ENCODE measurements at places on chromosomes 11 and 22. TPM values are rescaled to one million over a fixed set of nuclear protein-coding genes. Genes with fewer than 3 reads are reported as not detected.

Gene MOV10L1
- total RNA-seq, result not detected

Gene LARGE2
- total RNA-seq, result 3.2 TPM

Gene MS4A3
- total RNA-seq, result not detected

Gene SMIM35
- 0.63 TPM for total RNA-seq

DNA sequence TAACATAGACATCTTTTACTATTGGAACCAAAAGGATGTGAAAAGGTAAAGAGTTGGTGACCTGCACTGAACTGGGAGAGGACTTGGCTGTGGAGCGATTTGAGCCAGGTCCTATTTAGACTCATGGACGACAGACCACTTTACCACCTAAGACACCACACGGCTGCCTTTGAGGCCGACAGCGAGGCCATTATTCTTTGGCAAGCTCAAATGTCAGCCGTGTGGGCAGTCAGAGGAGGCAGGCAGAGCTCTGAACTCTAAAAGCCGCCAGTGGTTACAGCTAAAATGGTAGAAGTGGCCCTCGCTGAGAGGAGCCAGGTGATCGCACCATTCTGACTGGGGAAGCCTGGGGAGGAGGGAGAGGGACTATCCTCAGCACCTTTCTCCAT is 50.5 kb downstream of the SCUBE1 start:
- no peaks in the 10 kb centered on the region for H3K4me1 ChIP-seq
- no peak for DNase-seq
- no peak overlapping the region for H3K4me3 ChIP-seq
- no peaks in the 10 kb centered on the region for H3K27me3 ChIP-seq

GRCh38 chr11:1502168-1502953 is 15.8 kb upstream of the MOB2 start:
- no peaks in the 10 kb centered on the region for H3K4me1 ChIP-seq
- no peak overlapping the region for H3K4me3 ChIP-seq
- H3K27ac ChIP-seq, result no peak overlapping the region

DNA sequence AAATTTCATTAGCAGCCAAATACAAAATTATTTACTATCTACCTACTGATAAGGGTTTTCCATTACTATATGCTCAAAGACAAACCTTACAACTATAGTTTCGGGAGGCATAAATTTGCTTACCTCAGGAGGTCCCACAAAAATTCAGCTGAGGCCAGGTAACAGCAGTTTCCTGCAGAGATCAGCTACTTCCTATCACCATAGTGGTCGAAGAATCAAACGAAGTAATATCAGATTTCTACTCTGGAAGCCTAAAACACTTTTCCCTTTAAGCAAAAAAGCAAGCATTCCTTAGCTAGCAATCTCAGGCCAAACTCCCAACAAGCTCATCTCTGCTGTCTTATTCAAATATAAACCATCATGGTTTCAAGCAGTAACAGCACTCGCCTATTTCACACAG is 3.1 kb downstream of the NAP1L4 start:
- peak overlapping the region; percentile 85 for H3K4me3 ChIP-seq
- H3K4me1 ChIP-seq, result peaks cover 50% of the 10 kb centered on the region
- DNase-seq, result no peak
- H3K27ac ChIP-seq, result peak overlapping the region; percentile 43
- no peaks in the 10 kb centered on the region for H3K36me3 ChIP-seq

DNA sequence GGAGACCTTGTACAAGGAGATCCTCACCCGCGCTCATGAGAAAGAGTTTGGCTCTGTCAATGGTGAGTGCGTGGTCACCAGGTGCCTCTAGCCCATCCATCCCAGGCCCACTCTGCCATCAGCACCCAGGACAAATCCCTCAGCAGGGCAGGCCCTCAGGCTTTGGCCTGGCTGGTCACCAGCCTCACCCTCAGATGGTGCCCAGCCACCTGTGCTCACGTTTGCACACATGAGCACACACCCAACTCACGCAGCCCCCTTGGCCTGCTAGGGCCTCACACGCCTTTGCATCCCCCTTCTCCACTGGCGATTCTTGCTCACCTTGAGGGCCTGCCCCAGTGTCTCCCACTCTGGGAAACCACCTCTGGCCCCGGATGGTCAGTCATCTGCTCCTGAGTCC is 4.1 kb upstream of the RAB1B start:
- peaks cover 13% of the 10 kb centered on the region for H3K36me3 ChIP-seq
- no peak overlapping the region for H3K4me3 ChIP-seq
- H3K27ac ChIP-seq, result no peak overlapping the region

GRCh38 chr11:19499026-19499669 is 213.5 kb upstream of the NAV2 start:
- no peaks in the 10 kb centered on the region for H3K36me3 ChIP-seq
- H3K4me3 ChIP-seq, result no peak overlapping the region
- H3K27ac ChIP-seq, result no peak overlapping the region
- no peaks in the 10 kb centered on the region for H3K27me3 ChIP-seq
- H3K4me1 ChIP-seq, result no peaks in the 10 kb centered on the region
- no peak for DNase-seq

DNA sequence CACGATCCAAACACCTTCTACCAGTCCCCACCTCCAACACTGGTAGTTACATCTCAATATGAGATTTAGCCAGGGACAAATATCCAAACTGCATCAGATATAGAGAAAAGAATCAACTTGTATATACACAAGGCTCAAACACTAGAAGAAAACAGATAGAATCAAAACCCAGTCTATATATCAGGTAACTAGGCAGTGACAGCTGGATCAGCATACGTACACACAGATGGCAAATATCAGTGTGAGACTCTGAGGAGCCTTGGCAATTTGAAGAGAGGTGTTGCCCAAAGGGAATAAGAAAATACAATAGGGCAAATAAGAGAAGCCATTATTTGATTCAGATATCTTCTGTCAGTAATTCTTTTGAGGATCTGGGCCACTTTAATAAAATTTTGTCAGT is 951.3 kb upstream of the CHORDC1 start:
- H3K27me3 ChIP-seq, result no peaks in the 10 kb centered on the region
- H3K4me3 ChIP-seq, result no peak overlapping the region
- no peaks in the 10 kb centered on the region for H3K36me3 ChIP-seq
- DNase-seq, result no peak
- H3K27ac ChIP-seq, result no peak overlapping the region
- no peaks in the 10 kb centered on the region for H3K4me1 ChIP-seq

GRCh38 chr11:77202941-77203900 is 75.2 kb downstream of the MYO7A start:
- H3K4me1 ChIP-seq, result no peaks in the 10 kb centered on the region
- DNase-seq, result no peak
- no peak overlapping the region for H3K4me3 ChIP-seq

DNA sequence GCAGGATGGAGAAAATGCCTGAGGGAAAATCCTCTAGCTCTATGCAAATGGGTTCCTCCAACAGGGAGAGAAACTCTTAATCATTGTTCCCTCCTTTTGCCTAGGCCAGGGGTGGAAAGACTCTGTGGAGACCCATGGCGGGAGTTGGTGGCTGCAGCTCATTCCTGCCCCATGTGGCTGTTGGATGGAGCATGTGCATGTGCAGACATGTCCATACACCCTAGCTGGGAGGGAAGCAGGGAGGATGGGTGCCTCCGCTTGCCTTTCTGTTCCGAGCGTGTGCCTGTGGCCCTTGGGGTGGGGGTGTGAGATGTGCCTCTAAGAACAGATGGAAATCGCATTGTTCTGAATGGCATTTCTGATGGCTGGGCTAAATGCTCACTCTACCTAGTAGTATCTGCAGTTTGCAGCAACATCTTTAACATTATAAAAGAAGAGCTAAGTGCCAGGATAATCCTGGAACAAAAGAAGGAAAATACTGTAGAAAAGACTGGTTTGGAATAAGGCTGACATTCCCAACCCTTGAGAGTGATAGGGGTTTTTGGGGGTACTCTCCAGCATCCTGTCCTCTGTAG is 31.7 kb downstream of the METTL15 start:
- no peak overlapping the region for H3K4me3 ChIP-seq
- no peaks in the 10 kb centered on the region for H3K36me3 ChIP-seq
- no peak overlapping the region for H3K27ac ChIP-seq
- no peaks in the 10 kb centered on the region for H3K27me3 ChIP-seq

GRCh38 chr22:29155966-29156365 is 49.7 kb upstream of the EMID1 start:
- no peaks in the 10 kb centered on the region for H3K36me3 ChIP-seq
- H3K27ac ChIP-seq, result no peak overlapping the region
- no peak overlapping the region for H3K4me3 ChIP-seq
- H3K4me1 ChIP-seq, result peaks cover 8% of the 10 kb centered on the region
- H3K27me3 ChIP-seq, result no peaks in the 10 kb centered on the region
- DNase-seq, result no peak

DNA sequence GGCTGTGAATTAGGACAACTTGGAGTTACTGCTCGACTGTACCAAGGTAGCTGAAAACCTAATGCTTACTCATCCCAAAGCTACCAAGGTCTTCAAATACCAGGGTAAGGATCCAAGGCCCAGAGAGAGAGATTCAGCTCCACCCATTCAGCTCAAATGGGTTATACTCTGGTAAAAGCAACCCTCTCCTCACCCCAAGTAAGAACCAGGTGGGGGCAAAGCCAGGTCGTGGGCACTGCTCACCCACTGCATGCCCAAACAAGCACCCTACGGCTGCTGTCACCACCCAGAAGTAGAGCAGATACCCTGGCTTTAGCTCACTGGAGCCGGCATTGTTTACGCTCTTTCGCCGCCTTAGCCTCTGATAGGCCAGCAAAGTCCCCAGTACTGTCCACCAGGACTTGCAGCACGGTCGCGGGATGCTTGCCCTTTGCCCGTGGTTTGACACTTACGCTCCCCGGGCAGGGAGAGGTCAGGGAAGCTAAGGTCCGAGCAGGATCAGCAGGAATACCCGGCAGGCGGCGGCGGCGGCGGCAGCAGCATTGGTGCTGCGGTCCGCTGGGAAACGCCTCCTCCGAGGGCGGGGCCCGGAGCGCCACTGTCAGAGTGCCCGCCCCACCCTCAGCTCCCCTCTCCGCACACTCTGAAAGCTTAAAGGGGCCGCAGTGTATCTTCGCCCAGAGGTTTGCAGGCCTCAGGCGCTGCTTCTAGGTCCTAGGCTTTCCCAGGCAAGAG is 19.6 kb downstream of the CKAP5 start:
- peak; percentile 70 for DNase-seq
- H3K4me3 ChIP-seq, result peak overlapping the region; percentile 67
- H3K27ac ChIP-seq, result no peak overlapping the region
- H3K27me3 ChIP-seq, result no peaks in the 10 kb centered on the region

DNA sequence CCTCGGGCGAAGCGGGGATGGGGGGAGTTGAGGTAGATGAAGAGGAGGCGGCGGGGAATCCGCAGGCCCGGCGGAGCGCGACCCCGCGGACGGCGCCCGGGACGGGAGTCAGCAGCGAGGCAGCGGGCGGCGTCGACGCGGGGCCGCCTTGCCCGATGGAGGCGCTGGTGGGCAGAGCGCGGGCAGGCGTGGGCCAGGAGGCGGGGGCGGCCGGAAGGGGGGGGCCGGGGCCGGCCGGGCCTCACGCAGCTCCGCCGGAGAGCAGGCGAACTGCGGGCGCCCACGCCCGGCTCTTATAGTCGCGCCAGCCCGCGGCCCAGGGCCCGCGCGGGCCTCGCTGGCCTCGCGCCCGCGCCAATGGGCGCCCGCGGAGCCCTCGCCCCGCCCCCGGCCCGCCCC is at the start of gene IGF2:
Gene IGF2, minus strand, starts transcription at position 267 of the 399 bp plus-strand sequence. CDS start 3,866 bp downstream, outside the sequence.
- DNase-seq, result no peak
- no peak within 1 kb of the TSS for H3K4me3 ChIP-seq
- H3K27ac ChIP-seq, result no peak within 1 kb of the TSS
- H3K4me1 ChIP-seq, result no peaks in the 10 kb centered on the region
- no peaks in the 10 kb centered on the region for H3K36me3 ChIP-seq

DNA sequence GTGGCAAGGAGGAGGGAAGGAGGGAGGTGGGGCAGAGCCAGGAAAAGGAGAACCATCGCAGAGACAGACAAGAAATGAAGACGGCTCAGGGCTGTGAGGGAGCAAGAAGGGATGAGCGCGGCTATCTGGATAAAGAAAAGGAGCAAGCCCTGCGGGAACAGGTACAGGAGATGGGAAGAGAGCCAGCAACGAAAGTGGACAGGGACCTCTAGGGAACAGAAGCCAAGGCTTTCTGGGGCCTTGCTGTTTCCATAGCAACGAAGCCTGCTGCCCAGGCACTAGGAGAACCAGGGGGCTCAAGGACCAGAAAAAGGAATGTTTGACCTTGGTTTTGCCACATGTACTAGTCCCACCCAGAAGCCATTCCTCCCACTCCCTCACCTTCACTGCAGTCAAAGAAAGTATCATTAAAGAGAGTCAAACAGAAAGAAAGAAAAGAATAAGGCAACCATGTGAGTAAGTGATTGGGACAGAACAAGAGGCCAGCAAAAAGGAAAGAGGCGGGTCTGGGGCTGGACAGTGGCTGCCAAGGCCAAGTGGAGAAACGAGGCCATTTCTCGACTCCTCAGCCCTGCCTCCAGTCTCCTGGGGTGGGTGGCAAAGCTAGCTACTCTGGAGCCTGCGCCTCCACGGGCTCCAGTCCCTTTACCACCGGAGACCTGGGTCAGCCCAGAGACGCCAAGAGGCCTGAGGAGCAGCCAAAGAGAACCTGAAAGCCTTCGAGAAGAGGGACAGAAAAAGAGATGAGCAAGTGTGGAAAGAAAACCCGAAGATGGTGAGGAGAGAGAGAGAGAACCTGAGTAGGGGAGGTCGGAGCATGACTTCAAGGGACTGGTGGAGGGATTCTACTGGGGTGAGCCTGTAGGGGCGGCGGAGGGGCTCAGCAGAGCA is 35.1 kb downstream of the NRXN2 start:
- DNase-seq, result no peak
- peaks cover 9% of the 10 kb centered on the region for H3K4me1 ChIP-seq
- no peak overlapping the region for H3K4me3 ChIP-seq
- no peak overlapping the region for H3K27ac ChIP-seq
- H3K36me3 ChIP-seq, result no peaks in the 10 kb centered on the region

All from CD8-positive, alpha-beta memory T cell (primary cell).